ENCODE measurements at places on chromosomes 6 and 20.
A peak's percentile ranks its signal among the peaks of the same experiment; 100 is the strongest.

DNA sequence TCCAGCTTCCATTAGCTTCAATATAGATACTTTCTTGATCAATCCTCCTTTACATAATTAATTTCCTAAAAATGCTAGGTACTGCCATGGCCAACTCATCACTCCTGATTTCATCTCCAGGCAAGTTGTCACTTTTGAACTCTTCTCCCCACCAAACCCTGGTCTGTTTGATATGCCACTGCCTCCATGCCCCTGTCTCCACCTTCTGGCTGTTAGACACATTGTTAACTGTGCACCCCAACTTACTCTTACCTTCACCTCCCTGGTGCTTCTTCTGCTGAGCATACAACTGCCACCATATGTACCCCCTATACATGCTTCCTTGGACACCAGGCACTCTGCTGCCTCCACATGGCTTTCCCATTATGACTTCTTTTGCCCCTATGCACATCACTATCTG is 21.9 kb upstream of the AIG1 start:
- no peak for DNase-seq

- DNase-seq = no peak
Measured at GRCh38 chr6:2684103-2684749, 66.5 kb downstream of the MYLK4 start.

DNA sequence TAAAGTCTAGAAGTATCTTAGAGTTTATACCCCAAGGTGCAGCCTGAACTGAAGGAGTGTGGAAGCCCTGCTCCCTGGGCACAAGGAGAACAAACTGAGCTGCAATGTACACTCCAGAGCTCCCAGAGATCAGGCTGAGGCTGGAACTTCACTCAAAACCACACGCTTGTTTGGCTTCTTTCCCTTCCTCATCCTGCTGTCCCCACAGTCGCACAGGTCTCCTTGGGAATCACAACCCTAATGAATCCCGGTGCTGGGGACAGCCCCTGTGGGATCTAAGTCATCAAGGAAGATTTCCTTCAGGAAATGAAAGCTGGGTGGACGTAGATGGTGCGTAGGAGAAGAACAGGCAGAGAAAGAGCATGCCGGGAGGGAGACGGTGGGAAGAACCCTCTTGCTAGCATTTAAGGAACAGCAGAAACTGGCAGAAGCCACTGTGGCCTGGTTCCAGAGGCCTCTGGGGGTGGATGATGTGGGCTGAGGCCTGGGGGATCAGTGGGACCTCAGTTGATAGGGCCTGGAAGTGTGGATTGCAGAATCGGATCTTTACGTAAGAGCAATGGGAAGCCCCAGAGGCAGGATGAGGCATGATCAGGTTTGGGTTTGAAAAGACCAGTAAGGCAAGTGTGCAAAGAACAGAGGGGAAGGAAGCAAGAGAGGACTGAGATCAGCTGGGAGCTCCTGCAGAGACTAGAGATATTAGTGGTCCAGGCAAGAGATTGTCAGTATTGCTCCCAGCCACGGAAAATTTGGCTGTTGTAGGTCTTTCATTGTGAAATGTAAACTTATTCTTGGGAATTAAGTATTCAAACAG is 21.4 kb downstream of the CYP24A1 start:
- no peak for DNase-seq

DNA sequence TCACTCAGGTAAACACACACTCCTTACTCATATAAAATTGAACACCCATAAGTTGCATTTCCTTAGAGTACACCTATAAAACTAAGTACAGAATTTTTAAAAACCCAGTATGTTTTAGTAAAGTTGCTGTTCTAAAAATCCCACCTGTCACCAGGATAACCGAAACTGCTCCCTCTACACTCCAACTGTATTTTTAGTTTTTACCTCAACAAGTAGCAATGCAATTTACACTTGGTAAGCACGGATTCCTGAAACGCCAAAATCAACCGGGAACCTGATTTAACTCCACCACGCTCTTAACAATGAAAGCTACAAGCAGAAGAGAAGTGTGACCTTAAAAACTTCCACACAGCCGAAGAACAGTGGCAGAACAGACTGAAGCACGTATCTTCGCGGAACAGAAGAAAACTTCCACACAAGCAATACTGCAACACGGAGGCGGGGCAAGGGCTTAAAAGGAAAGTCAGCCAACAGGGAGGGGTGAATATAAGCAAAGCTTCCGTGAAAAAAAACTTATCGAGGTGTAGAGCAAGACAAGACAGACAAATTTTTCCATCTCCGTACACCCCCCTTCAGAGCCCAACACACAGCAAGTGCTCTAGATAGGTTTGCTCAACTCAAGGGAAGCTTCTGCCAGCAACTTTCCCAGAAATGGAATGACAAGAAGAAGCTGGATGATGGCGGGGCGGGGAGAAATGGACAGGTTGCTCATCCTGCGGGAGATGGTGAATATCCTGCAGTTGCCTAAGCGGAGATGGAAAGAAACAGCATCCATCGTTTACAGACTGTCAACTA is 1.4 kb downstream of the STAU1 start:
- DNase-seq = peak; percentile 44

DNA sequence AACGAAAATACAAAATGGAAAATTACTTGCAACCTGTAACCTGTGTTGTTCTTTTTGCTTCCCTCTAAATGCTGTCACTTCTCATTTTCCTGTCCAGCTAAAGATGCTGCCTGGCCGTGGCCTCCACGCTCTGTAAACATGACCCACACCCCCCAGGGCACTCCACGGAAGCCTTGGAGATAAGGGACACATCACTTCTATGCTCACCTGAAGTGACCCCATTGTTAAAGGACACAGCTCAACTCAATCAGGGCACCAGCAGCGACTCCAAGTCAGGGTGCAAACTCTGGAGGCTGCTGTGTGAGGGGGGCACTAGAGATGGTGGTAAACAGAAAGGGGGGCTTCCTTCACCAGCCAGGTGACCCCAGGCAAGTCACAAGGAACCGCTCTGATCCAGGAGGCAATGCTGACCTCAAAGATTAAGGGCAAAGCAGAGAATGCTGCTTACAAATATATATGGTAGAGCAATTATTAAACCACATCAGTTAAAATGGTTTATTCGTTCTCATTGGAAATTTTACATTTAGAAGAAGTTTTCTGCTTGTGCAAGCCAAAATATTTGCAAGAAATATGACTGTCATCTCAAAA is 13.2 kb downstream of the DIDO1 start:
- DNase-seq = no peak

DNA sequence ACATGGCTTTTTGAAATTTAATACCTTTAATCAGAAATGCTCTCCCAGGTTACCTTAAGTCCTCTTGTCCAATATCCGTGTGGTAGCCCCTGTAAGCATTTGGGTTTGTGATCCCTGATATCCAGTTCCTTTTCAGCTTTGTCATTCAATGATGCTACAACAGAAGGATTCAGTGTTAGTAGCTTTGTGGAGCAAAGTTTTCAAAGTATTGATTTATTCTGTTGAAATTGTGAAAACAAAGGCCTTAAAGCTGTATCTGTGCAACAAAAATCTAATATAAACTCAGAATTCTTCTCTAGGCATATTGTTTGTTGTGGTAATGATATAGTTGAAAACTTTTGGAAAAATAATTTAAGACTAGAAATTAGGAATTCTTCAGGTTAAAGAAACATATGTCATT is 91.9 kb downstream of the ADGRB3 start:
- no peak for DNase-seq

- no peak for DNase-seq
Measured at GRCh38 chr6:21664314-21665109, 71.0 kb downstream of the SOX4 start.

- no peak for DNase-seq
Measured at GRCh38 chr20:57834306-57835073, 124.7 kb upstream of the PMEPA1 start.

GRCh38 chr6:107443608-107444267 is 15.6 kb downstream of the PDSS2 start:
- no peak for DNase-seq

- no peak for DNase-seq
Measured at GRCh38 chr6:128570680-128571063, 50.3 kb upstream of the PTPRK start.

- no peak for DNase-seq
Measured at GRCh38 chr6:108896111-108896661, 48.0 kb downstream of the ARMC2 start.

DNA sequence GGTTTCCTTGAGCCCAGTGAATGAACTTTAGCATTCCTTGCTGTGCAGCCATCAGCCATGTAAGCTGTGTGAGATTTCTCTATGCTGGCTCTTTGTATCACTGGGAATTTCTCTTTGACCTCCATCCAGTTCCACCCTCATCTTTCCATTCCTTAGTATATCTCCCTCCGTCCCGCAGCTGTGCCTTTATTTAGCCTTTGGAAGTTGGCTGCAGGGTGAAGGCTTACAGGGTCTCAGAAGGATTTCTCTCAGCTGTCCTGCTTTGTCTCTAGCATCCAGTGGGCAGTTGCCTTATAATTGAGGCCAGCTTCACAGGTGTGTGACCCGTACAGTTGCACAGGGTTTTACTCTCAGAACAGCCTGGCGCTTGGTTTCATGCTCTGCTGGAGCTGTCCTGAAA is 144.3 kb downstream of the PXDC1 start:
- no peak for DNase-seq

- no peak for DNase-seq
Measured at GRCh38 chr6:43776115-43776798, 6.2 kb downstream of the VEGFA start.

DNA sequence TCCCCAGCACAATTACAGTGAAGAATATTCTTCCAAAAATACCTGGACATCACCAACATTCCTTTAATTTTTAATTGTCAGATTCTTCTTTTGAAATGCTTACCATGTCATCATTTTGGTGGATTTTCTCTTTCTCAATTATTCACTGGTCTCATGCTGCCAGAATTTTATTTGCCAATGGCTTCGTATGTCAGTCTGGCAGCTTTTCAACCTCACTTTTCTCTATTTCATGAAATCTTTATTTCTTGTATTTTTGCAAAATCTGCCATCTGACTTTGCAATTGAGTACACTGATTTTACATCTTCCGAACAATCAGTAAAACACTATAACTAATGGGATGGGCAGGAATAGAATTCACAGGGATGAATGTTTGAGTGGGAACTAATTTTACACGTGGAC is 84.1 kb downstream of the BTBD9 start:
- DNase-seq = no peak

All from T-helper 1 cell (primary cell).